ENCODE measurements at places on chromosomes 4 and X. TPM values are rescaled to one million over a fixed set of nuclear protein-coding genes. Genes with fewer than 3 reads are reported as not detected.

DNA sequence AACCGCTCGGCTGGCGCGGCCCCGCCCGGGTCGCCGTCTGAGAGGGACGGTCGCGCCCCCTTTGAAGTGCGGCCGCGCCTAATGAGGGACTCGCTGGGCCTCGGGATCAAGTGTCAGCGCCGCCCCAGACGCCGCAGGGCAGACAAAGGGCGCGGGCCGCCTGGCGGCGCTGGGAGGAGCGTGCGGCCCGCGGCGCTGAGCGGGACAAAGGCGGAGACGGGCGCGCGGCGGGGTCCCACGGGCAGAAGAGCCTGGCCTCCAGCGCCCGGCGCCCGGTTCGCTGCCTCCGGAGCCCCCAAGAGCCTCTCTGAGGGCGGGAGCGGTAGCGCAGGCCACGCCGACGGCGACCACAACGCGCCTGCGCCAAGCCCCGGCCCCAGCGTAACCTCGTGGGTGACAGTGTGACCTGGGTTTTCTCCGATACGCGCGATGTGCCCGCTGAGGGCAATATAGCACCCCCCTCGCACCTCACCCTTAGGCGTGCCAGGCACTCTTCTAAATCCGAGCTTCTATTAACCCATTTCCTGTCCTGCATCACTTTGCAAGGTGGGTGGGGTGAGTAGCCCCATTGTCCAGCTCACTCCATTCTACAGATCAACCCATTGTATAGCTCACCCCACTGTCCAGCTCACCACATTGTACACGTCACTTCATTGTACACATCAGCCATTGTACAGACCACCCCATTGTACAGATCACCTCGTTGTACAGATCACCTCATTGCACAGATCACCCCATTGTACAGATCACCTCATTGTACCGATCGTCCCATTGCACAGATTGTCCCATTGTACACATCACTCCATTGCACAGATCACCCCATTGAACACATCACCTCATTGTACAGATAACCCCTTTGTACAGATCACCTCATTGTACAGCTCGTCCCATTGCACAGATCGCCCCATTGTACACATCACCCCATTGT, 33.7 kb upstream of the STX18 start:
- H3K4me3 ChIP-seq, result peak overlapping the region; percentile 75
- H3K27me3 ChIP-seq, result no peaks in the 10 kb centered on the region
- no peaks in the 10 kb centered on the region for H3K36me3 ChIP-seq
- DNase-seq, result peak; percentile 18
- H3K4me1 ChIP-seq, result peaks cover 4% of the 10 kb centered on the region
- peak overlapping the region; percentile 28 for H3K27ac ChIP-seq

GRCh38 chr4:151000747-151001429, 14.2 kb downstream of the LRBA start:
- H3K27ac ChIP-seq, result no peak overlapping the region
- no peaks in the 10 kb centered on the region for H3K36me3 ChIP-seq
- H3K4me1 ChIP-seq, result no peaks in the 10 kb centered on the region
- H3K27me3 ChIP-seq, result no peaks in the 10 kb centered on the region
- no peak for DNase-seq

DNA sequence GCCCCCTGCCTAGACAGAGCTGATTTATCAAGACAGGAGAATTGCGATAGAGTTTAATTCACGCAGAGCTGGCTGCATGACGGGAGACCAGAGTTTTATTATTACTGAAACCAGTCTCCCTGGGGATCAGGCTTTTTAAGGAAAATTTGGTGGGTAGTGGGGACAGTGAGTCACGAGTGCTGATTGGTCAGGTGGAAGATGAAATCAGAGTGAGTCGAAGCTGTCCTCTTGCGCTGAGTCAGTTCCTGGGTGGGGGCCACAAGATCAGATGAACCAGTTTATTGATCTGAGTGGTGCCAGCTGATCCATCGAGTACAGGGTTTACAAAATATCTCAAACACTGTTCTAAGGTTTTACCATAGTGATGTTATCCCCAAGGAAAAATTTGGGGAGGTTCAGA, 36.6 kb downstream of the MYOZ2 start:
- no peaks in the 10 kb centered on the region for H3K36me3 ChIP-seq
- peak; percentile 7 for DNase-seq
- H3K4me1 ChIP-seq, result no peaks in the 10 kb centered on the region
- H3K27me3 ChIP-seq, result no peaks in the 10 kb centered on the region
- no peak overlapping the region for H3K27ac ChIP-seq

The ADH1B gene
- 0.36 TPM for total RNA-seq

The RHOXF1 gene
- total RNA-seq, result not detected

The FGF13 gene
- total RNA-seq, result 0.18 TPM

The TMEM271 gene
- not detected for total RNA-seq
